ENCODE measurements at places on chromosomes 1 and 21.

- no peak for DNase-seq
Measured at GRCh38 chr1:44684525-44684924, 10.0 kb downstream of the ARMH1 start.

DNA sequence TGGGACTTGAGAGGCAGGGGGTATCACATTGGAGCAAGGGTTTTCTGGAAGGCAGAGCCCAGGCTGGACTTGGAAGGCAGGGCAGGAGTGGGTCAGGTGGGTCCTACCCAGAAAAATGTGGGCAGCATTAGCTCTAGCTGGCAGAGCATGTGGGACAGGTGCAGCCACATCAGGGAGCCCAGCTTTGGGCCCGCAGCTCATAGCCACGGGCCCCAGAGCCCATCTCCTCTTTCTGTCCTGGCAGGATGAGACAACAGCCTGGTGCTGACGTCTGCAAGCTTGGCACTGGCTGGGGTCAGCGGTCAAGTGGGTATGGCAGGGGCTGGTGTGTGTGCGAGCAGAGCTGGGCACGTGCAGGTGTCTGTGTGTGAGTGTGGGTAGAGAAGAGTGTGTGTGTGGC is 154.7 kb downstream of the GRIK3 start:
- DNase-seq = no peak

DNA sequence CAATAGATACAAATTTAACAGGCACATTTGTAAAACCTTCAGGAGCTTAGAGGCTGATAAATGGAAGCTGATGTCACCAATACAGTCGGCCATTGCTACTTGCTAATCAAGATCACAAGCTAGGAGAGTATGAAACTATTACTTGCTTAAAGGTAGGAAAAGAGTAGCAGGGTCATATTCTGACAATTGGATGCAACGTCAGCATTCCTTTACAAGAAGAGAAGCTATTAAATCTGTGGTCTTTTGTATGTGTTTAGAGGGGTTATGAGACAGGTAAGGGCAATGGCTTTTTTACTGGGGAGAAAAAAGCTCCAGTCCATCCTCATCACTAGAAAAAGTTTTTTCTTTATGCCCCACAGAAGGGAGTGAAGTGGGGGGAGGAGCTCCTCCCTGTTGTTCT is 11.7 kb upstream of the CD48 start:
- no peak for DNase-seq

DNA sequence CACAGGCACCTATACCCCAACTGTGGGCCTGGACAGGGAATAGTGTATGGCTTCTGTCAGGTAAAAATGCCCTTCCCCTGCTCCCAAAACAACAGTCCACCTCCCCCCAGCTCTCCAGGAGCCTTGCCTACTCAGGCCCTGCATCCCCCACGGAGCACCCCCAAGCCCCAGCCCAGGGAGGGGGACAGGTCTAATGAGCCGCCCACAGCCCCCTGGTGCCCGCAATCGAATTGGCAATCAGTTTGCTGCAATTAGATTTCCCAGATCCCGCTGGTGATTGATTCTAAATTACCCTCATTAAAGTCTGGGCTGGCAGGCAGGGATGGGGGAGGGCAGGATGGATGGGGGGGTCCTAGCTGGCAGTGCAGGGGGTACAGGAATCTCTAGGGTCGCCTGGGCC is 8.1 kb downstream of the SDC3 start:
- no peak for DNase-seq

DNA sequence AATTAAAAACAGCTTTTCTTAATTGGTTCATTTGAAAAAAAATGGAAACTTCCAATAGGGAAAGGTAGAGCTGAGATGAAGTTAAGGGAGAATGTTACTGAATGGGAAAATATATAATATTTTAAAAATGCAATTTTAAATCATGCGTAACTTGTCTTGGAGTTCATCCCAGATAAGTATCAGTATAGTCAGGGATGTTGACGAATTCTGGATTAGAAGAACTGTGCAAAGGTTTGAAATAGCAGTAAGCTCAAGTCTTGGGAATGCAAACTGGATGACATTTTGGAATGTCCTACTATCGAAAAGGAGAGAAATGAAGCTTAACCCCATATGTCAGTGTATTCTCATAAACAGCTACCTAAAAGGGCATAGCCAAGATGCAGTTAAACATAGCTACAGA is 4.0 kb upstream of the ST6GALNAC3 start:
- no peak for DNase-seq

GRCh38 chr1:25023826-25024225 is 93.8 kb upstream of the RUNX3 start:
- no peak for DNase-seq

DNA sequence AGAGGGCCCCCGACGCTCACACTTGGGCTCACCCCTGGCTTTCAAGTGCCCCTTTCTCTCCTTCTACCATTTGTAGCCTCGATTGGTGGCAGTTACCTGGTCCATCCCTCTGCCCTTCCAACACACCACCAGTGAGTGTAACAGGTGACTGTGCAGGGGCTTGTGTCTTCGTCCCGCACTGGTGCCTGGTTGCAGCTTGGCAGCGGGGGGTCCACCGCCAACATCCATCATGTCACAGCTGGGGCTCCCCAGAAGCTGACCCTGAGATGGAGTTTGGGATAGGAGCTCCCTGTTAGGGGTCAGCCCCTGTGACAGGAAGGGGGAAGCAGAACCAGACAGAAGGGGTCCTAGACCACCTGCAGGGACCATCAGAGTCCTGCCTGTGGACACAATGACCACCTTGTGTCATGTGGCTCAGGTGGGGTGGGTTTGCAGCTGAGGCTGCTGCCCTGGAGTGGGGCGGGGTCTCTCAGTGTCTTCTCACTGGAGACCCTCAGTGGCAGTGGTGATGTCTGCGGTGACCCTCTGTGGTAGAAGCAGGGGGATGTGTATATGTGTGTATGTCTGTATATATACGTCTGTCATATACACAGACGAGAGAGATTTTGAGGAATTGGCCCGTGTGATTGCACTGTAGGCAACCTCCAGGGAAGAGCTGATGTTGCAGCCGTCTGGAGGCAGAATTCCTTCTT is 3.6 kb upstream of the CALML6 start:
- DNase-seq = no peak

DNA sequence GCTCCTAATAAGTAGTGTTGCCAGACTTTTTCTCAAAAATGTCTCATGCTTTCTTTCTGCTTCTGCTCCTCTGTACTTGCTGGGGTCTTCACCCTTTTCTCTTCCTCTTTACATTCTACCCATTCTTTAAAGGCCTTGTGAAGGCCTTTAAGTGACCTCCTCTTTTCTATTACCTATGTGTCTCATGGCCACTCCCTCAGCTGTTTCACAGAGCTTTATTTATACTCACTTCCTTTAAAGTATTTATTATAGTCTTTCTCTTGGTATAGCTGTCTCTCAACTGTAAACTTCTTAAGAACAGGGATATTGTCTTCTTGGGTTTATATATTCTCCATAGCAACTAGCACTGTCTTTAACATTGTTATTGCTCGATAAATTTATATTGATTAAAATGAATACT is 792 bp downstream of the GOLPH3L start:
- no peak for DNase-seq

GRCh38 chr1:38050397-38051078 is 3.9 kb upstream of the POU3F1 start:
- DNase-seq = no peak

DNA sequence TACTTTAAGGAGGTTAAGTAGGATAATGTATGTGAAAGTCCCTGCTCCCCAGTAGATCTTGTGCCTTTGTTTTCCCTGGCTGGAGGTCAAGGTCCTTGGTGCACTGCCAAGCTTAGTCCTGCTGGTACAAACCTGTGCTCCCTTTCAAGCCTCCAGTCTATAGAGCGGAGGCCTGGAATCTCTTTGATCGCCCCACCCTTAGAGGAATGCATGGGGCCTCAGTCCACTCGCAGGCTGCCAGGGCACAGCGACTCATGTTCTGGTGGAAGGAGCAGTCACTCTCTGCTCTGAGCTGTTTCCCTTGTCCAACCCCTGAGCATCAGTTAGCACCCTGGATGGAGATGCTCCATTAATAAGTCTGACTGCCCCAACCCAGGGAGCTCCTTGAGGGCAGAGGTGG is 121.8 kb downstream of the HMGB4 start:
- no peak for DNase-seq

- no peak for DNase-seq
Measured at GRCh38 chr1:62922006-62922405, 138.1 kb downstream of the ATG4C start.

- no peak for DNase-seq
Measured at GRCh38 chr1:185934476-185935189, 200.4 kb downstream of the HMCN1 start.

DNA sequence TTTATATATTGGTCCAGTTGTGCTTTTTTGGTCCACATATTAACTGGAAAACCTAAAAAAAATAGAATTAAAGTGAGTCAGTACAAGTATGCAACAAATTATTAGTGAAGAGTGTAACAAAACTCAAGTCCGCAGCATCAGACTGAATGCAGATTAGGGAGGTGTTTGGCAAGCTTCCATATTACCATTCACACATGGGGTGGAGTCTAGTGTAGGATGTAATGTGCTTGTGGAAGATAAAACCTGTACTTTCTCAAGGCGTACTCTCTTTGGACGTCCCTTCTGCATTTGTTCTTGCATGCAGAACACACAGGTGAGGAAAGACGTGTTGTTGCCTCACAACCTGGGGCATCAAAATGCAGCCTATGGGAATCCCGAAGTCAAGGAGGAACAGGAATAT is 668.7 kb downstream of the MRPL39 start:
- no peak for DNase-seq

- DNase-seq = no peak
Measured at GRCh38 chr1:110856410-110856809, 16.5 kb upstream of the CD53 start.

DNA sequence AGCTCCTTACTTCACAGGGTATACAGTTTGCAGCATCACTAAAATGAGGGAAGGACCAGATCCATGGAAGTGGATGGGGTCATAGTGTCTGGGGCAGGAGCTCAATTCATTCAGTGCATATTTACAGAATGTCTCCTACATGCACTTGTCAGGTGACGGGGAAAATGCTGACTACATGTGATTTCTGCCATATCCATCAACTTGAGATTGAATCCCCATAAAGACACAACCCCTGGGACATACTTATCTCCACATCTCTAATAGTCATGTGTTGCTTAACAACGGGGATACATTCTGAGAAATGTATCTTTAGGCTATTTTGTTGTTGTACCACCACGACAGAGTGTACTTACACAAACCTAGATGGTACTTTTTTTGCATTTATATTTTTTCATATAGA is 12.0 kb downstream of the RWDD2B start:
- no peak for DNase-seq

DNA sequence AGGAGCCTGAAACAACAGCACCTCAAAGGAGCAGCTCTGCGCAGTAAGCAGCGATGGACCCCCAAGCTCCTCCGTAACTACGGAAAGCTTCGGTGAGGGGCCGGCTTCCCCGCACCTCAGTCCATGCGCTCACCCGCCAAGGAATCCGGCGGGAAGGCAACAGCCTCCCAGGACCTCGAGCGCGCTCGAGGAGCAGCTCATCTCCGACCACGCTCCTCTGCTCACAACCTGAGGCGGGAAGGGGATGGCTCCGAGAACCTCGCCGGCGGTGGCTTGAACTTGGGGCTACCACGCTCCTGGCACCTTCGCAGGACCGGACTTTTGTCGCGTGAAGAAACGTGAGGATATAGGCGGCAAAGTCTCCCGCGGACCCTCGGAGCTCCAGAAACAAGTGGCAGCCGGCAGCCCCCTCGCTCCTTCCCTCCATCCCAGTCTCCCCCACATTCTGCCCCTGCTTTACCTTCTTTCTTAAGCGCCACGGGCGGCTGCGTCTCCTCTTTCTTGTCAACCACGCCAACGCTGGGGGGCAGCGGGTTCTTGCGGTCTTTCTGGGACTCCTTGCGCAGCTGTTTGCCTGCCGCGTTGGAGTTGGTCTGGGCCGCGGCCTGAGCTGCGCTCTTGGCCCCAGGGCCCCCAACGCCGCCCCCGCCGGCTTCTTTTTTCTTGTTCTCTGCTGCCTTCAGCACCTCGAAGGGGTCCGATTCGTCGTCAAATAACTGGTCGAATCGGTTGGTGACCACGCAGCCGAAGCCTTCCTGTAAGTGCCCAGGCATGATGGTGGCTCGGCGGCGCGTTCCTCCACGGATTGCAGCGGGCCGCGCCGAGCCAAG is 459 bp downstream of the SERBP1 start:
- no peak for DNase-seq

GRCh38 chr1:37472281-37472680 is 2.1 kb upstream of the ZC3H12A start:
- DNase-seq = no peak

GRCh38 chr1:1479547-1480487 is 8.3 kb downstream of the ATAD3B start:
- DNase-seq = no peak

GRCh38 chr1:10728595-10729410 is 67.6 kb downstream of the CASZ1 start:
- DNase-seq = no peak

GRCh38 chr1:145886390-145886789 is 724 bp upstream of the ANKRD35 start:
- no peak for DNase-seq

GRCh38 chr1:246117066-246117791 is 389.9 kb downstream of the SMYD3 start:
- DNase-seq = no peak

- no peak for DNase-seq
Measured at GRCh38 chr1:57007948-57008347, 42.1 kb upstream of the C8B start.

DNA sequence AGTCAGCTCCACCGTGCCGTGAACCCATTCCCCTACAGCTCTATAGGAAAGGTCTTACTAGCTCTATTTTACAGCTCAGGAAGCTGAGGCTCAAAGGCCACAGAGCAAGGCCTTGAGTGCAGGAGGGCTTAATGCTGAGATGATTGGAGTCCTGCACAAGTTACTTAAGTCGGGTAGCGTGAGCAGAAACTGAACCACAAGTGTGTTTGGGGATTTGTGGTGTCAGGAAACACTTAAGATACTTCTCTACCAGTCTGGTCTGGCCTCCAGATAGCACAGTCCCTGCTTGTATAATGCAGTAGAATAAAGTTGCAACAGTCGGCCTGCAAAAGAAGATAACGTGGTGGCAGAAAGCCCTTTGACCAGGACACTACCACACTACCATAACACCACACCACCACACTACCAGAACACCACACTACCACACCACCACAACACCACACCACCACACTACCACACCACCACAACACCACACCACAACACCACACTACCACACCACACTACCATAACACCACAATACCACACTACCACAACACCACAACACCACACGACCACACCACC is 118.1 kb downstream of the SPSB1 start:
- no peak for DNase-seq

DNA sequence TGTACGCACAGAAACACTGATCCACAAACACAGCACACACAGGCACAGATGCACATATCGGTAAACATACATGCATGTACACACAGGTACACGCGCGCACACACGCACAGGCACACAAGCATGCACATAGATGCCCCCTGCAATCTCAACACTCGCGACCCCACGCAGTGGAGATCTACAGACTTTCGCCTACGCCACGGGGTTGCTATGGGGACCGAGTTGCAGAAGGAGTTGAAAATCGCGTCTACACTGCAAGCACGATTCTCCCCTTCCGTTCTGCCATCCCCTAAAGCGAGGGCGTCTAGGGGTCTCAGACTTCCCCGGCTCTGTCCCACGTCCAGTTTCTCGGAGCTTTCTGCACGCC is 826 bp downstream of the TRIM17 start:
- no peak for DNase-seq

Measured in D721Med (cell line).